ENCODE measurements at places on chromosomes 6 and 20.

- H3K4me3 ChIP-seq, result no peak overlapping the region
- peaks cover 18% of the 10 kb centered on the region for H3K36me3 ChIP-seq
- DNase-seq, result no peak
Observed at GRCh38 chr6:138896104-138896756, 91.8 kb downstream of the REPS1 start.

DNA sequence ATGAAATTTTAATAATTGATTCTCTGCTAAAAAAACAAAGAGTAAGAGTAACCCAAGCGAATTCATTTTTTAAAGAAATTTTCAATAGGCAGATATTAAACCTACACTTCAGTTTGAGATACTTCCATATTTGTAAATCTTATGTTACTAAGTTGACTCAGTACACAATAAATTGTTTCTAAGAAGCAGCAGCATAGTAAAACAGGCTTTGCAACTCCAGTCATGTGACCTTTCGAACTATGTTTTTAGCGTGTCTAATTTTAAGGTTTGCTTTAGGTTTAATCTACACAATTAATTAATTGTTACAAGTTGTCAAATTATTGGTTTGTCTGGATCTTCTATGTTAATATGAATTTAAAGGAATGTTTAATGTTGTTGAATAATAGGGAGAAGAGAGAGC, 708.9 kb upstream of the CITED2 start:
- DNase-seq, result no peak
- no peaks in the 10 kb centered on the region for H3K4me1 ChIP-seq
- H3K4me3 ChIP-seq, result no peak overlapping the region
- no peak overlapping the region for H3K27ac ChIP-seq

GRCh38 chr6:139710556-139710955, 336.1 kb upstream of the CITED2 start:
- H3K36me3 ChIP-seq, result no peaks in the 10 kb centered on the region
- no peaks in the 10 kb centered on the region for H3K27me3 ChIP-seq
- no peak for DNase-seq
- H3K27ac ChIP-seq, result no peak overlapping the region
- H3K4me1 ChIP-seq, result no peaks in the 10 kb centered on the region

DNA sequence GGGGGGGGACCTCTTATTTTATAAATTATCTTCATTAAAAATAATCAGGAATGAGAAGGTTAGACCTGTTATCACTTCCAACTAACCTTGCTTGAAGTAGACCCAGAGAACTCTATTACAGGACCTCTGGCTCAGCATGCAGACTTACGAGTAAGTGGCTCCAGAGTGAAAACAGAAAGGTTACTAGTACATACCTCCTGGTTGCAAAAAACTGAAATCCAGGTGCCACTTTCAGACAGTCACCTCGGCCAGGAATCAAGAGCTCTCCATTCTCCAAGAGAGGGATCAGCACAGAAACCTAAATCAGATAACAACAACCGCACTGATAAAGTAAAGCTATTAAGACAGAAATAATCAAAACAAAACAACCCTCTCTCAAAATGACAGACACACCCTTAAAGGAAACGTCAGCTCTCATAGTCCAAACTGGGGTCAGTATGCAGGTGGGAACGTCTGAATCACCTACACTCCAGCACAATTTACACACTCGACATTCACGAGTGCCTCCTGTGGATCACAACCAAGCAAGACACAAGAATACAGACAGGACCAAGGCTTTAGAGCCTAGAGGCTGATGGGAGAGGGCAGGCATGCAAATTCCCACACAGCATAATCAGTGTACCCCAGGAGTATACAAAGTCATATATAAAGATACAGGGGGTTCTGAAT, 31.8 kb downstream of the MDN1 start:
- no peaks in the 10 kb centered on the region for H3K4me1 ChIP-seq
- H3K36me3 ChIP-seq, result peaks cover 87% of the 10 kb centered on the region
- H3K4me3 ChIP-seq, result no peak overlapping the region
- no peaks in the 10 kb centered on the region for H3K27me3 ChIP-seq

DNA sequence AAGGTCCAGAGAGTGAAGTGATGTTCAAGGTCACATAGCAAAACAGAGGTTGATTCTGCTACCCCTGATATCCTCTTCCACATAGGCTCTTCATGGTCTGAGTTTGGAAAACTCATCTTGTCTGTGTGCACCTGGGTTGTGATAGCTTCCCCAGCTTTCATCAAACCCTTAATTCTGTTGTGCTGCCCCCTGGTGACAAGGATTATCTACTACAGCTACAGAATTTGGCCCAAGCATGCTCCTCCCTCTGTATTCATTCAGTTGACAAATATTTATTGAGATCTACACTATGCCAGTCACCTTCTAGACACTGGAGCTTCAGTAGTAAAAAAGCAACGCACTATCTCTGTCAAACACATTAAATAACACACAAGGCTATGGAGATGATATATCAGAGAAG, 50.4 kb downstream of the SMPDL3A start:
- no peak overlapping the region for H3K4me3 ChIP-seq
- no peaks in the 10 kb centered on the region for H3K27me3 ChIP-seq
- no peaks in the 10 kb centered on the region for H3K4me1 ChIP-seq
- H3K27ac ChIP-seq, result no peak overlapping the region
- H3K36me3 ChIP-seq, result no peaks in the 10 kb centered on the region

DNA sequence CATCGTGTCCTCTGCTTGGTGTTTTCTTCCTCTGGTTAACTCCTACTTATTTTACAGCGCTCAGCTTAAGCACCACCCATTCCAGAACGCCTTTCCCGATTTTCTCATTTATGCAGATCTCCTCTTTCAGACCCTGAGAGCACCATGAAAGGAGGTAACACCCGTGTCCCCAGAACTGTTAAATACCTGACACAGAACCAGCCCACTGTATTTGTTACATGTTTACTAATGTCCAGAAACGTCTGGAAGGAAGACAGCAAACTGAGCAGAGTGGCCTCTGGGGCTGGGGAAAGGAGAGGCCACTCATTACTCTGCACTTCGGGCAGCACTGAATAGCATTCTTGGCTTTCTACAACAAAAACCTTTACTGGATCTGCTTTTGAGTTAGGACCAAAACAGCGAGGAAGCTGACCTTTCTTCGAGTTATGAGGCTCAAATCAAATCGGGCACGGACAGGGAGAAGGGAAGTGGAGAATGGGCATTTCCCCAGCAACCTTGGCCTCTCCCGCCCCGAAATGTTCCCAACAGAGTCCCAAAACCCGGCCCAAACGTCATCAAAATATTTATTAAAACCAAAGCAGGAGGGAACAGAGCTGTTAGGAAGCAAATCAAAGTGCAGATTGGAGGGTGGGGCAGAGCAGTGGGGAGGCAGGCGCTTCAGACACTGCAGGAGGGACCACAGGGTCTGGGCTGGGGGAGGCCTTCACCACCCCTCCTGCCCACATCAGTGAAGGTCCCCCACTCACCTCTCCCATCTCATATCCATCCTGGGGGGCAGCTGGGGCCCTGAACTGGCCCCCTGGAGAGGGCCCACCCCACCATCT, 1.1 kb upstream of the NECAB3 start:
- H3K4me1 ChIP-seq, result peaks cover 29% of the 10 kb centered on the region
- peaks cover 47% of the 10 kb centered on the region for H3K36me3 ChIP-seq
- no peaks in the 10 kb centered on the region for H3K27me3 ChIP-seq
- H3K27ac ChIP-seq, result peak overlapping the region; percentile 34

GRCh38 chr6:151723152-151723551, 84.3 kb upstream of the ESR1 start:
- no peaks in the 10 kb centered on the region for H3K4me1 ChIP-seq
- H3K27ac ChIP-seq, result no peak overlapping the region
- H3K27me3 ChIP-seq, result no peaks in the 10 kb centered on the region
- DNase-seq, result no peak

GRCh38 chr6:24273096-24273870, 84.6 kb downstream of the DCDC2 start:
- no peaks in the 10 kb centered on the region for H3K4me1 ChIP-seq
- no peak for DNase-seq
- H3K27ac ChIP-seq, result no peak overlapping the region

DNA sequence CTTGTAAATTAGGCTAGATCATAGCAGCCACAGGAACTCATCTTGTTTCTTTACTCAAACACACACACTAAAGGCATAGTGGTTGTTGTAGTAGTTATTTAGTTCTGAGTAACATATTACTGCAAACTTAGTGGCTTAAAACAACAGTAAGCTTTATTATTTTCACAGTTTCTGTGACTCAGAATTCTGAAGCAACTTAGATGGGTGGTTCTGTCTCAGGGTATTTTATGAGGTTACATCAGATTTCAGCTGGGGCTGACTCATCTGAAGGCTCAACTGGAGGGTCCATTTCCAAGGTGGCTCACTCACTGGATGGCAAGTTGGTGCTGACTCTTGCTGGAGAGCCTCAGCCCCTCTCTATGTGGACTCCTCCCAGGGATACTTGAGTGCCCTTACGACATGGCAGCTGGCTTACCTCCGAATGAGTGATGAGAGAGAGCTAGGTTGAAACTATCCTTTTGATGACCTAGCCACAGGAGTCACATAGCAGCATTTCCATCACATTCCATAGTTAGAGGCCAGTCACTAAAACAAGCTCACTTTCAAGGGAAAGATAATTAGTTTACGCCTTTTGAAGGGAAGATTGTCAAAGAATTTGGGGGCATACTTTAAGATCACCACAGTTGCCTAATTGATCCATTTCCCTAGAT, 136.5 kb upstream of the PRND start:
- H3K27me3 ChIP-seq, result peaks cover 7% of the 10 kb centered on the region
- H3K36me3 ChIP-seq, result no peaks in the 10 kb centered on the region
- H3K27ac ChIP-seq, result no peak overlapping the region
- H3K4me1 ChIP-seq, result no peaks in the 10 kb centered on the region

- no peak overlapping the region for H3K4me3 ChIP-seq
- DNase-seq, result no peak
- no peak overlapping the region for H3K27ac ChIP-seq
- H3K4me1 ChIP-seq, result no peaks in the 10 kb centered on the region
- H3K36me3 ChIP-seq, result no peaks in the 10 kb centered on the region
Observed at GRCh38 chr6:163501439-163501838, 86.9 kb downstream of the QKI start.

- H3K27me3 ChIP-seq, result no peaks in the 10 kb centered on the region
- H3K36me3 ChIP-seq, result no peaks in the 10 kb centered on the region
- DNase-seq, result no peak
- H3K4me3 ChIP-seq, result no peak overlapping the region
- no peak overlapping the region for H3K27ac ChIP-seq
Observed at GRCh38 chr6:5333658-5334057, 72.3 kb downstream of the FARS2 start.

GRCh38 chr6:169841251-169841650, 89.8 kb downstream of the ERMARD start:
- no peak overlapping the region for H3K4me3 ChIP-seq
- H3K4me1 ChIP-seq, result no peaks in the 10 kb centered on the region
- DNase-seq, result no peak
- no peak overlapping the region for H3K27ac ChIP-seq

GRCh38 chr6:37985355-37985754, 165.8 kb downstream of the ZFAND3 start:
- H3K36me3 ChIP-seq, result no peaks in the 10 kb centered on the region
- no peaks in the 10 kb centered on the region for H3K4me1 ChIP-seq
- no peak overlapping the region for H3K27ac ChIP-seq

DNA sequence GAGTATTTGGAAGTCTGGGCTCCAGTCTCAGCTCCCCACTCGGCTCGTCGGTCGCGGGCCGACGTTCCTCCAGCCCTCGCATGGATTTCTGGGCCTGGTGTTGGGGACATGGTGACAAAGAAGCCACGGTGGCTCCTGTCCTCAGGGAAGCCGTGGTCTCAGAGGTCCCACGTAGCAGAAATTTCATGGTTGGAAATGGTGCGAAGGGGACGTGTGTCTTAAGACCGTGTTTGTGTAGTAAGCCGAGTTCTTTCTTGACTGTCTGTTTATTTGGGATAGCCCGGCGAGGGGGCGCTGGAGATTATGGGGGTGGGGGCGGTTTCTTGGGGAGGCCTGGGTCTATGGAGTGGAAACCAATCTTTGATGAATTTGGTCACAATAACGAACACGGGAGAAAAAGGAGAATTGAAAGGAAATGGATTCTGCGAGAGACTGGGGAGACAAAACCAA, 23.5 kb upstream of the MAP3K7 start:
- H3K4me3 ChIP-seq, result no peak overlapping the region
- no peaks in the 10 kb centered on the region for H3K27me3 ChIP-seq
- no peaks in the 10 kb centered on the region for H3K36me3 ChIP-seq
- H3K4me1 ChIP-seq, result no peaks in the 10 kb centered on the region
- H3K27ac ChIP-seq, result no peak overlapping the region

DNA sequence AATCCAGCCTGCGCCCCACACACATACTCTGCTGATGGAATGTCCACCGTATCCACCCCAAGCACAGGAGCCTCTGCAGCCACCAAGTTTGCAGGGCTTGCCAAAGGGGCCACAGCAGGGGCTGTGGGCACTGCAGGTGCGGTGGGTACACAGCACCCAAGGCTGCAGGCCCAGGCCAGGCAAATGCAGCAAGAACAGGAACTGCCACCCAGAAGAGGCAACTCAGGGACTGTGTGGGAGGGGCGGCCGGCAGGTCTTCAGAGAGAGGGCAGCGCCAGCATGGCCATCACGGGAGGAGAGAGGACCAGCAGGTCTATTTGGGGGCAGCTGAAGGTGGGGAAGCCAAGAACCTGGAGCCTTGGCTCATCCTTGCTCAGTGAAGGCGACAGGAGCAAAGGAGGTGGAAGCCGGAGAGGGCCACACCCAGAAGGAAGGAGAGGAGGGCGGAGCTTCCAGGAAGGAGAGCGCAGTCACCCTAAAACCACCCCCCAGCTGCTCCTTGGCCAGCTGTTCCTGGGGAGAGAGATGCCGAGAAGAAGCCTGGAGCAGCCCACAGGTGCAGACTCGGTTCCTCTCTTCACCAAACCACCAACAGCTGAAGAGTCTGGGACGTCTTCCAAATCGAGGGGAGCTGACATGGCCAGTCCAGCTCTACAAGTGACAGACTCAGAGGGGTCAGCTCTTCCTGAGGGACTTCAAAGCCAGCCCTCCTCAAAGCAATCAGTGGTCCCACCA, 265.1 kb upstream of the CDYL start:
- H3K36me3 ChIP-seq, result no peaks in the 10 kb centered on the region
- H3K27me3 ChIP-seq, result no peaks in the 10 kb centered on the region

- H3K4me1 ChIP-seq, result no peaks in the 10 kb centered on the region
- H3K36me3 ChIP-seq, result peaks cover 58% of the 10 kb centered on the region
- DNase-seq, result no peak
- no peaks in the 10 kb centered on the region for H3K27me3 ChIP-seq
- no peak overlapping the region for H3K4me3 ChIP-seq
Observed at GRCh38 chr6:151071295-151071694, 168.5 kb upstream of the AKAP12 start.

DNA sequence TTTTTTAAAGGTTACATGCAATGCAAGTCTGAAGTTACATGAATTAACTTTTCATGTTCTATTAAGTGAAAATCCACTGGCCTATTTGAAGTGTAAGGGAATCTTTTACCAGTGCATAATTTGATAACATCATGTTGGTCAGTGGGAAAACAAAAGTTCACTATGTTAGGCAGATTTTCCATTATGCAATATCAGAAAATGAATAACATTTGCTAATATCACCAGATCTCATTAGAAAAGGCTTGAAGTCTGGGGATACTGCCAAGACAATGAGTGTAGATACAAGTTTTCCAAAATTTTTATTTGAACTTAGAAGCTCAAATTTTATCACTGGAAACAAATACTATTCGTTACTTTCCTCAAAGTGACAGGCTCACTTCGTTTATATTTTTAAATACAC, 296.4 kb upstream of the CDH4 start:
- H3K27me3 ChIP-seq, result no peaks in the 10 kb centered on the region
- no peak for DNase-seq
- H3K4me3 ChIP-seq, result no peak overlapping the region
- peaks cover 46% of the 10 kb centered on the region for H3K4me1 ChIP-seq
- H3K36me3 ChIP-seq, result no peaks in the 10 kb centered on the region

GRCh38 chr6:135209803-135210202, 28.7 kb downstream of the MYB start:
- peak overlapping the region; percentile 34 for H3K27ac ChIP-seq
- peaks cover 5% of the 10 kb centered on the region for H3K4me1 ChIP-seq
- H3K27me3 ChIP-seq, result no peaks in the 10 kb centered on the region

Measured in DND-41 (cell line).